ENCODE measurements at places on chromosomes 12 and 14. TPM values are rescaled to one million over a fixed set of nuclear protein-coding genes. Genes with fewer than 3 reads are reported as not detected.

The KCNC2 gene
- 0.31 TPM for polyA plus RNA-seq

- DNase-seq, result no peak
Observed at GRCh38 chr12:21659383-21659782, 1.7 kb upstream of the LDHB start.

The GLT1D1 gene
- 2.9 TPM for polyA plus RNA-seq

- no peak for DNase-seq
Observed at GRCh38 chr12:111444925-111445725, 39.4 kb downstream of the SH2B3 start.

DNA sequence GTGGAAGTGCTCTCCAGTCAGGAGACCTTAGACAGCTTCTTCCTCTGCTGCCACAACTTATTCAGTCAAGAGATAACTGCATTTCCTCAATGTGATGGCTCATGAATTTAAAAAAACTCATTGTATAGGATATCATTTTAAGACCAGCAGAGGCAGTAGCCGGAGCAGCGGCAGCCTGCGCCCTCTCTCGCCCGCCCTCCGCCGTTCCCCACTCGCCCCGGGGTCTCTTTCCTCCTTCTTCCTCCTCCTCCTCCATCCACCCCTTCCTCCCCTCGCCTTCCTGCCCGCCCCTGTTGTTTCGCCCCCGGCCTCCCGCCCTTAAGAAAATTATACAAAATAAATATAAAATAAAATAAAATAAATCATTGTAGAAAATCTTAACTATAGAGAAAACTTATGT is 687.6 kb downstream of the FLRT2 start:
- DNase-seq, result no peak

Measured in right lung (tissue), 10 donors.